DMS79 (cell line): ENCODE measurements at places on chromosomes 4 and X.

- DNase-seq = no peak
These were observed 69.2 kb downstream of the KIT start for GRCh38 chr4:54726907-54727306.

DNA sequence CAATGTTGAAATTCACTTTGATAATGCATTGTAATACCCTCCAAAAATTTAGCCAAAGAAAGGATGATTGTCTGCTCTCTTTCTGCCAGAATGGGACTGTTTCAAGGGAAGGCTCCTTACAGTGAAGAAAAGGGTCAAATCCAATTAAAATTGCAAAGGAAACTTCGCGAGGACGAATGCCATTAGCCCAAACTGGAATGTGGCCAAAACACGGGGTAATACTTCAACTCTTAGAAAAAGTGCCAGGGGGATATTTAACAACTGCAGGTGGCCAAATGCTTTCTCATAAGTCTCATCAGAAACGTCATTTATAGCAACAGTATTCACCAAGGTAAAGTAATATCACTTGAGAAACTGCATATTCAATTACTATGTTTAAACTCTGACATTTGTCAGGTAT, 29.0 kb downstream of the NKX3-2 start:
- DNase-seq = no peak

GRCh38 chr4:130197946-130198345, 1102.0 kb downstream of the C4orf33 start:
- DNase-seq = no peak

DNA sequence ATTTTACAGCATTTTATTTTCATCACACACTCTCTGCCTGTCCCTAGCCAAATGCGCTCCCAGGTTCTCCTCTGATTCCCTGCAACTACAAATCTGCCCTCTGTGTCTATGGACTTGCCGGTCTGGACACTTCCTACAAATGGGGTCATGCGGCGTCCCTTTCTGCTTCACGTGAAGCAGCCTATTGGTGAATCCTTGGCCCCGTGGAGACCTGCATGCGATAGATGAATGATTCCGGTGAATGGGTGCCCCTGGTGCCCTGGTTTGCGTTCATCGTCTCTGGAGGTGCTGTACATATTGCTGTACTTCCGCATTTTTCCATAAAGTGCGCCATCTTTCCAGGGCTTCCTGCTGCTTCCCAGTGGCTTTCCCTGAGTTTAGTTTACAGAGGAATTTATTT, 27.5 kb upstream of the CLCN4 start:
- DNase-seq = no peak

GRCh38 chr4:91065117-91065516, 937.9 kb downstream of the CCSER1 start:
- no peak for DNase-seq

DNA sequence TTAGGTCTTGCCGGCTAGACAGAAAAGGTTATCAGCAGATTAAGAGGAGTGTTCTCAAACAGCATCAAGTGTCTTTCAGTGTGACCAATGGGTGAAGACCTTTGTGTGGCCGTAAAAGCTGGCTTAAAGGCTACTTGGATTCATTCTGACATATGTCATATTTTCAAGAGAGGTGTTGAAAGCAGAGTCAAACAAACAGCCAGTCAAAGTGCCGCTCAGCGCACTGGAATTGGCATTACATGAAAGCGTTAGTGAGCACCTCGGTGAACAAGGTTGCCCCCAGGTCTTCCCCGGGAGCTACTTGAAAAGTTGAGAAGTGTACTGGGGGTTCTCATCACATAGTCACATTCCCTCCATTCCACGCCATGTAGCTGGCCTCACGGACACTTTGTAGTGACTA, 148.9 kb downstream of the SOX3 start:
- no peak for DNase-seq

- no peak for DNase-seq
These were observed 50.4 kb downstream of the FABP2 start for GRCh38 chr4:119271361-119272085.

DNA sequence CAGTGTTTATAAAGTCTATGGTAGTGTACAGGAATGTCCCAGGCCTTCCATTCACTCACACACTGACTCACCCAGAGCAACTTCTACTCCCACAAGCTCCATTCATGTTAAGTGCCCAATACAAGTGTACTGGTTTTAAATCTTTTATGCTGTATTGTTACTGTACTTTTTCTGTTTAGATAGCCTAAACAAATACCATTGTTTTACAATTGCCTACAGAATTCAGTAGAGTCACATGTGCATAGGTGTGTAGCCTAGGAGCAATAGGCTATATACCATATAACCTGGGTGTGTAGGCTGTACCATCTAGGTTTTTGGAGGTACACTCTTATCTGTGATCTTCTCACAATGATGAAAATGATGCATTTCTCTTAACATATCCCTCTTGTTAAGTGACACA, 126.7 kb downstream of the DGKK start:
- no peak for DNase-seq

- DNase-seq = no peak
These were observed 274 bp upstream of the ERVMER34-1 start for GRCh38 chr4:52751487-52751911.

DNA sequence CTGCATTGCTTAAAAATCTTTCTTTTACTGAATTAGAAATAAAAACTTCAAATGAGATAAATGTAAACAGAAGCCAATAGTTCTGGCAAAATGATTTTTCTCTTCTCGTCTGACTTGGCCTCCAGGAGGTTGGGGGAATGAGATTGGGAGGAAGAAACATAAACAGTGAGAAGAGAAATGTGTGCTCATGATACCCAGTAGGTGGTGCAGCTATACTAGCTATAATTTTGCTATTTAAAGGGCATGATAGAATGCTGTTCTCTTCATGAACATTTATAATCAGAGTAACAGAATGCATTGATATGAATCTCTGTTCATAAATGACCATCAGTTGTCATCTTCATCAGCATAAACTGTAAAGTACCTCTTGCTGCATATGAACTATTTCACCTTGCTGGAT, 85.5 kb downstream of the TACR3 start:
- DNase-seq = no peak

DNA sequence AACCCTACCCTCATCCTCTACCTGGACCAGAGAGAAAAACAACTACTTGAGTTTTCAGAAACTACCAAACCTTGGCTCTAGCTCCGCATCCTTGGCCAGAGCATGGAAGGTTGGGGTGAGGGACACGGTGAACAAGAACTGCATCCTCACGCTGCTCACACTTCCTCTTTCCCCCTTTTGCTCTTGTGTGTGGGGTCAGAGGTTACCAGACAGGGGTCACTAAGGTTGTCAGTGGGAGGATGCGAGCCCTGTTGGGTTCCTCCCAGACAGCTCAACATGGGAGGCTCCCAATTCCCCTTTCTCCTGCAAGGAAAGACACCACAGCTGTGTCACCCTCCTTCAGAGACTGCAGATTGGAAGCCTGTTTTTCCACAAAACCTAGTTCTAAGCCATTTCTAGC, 5.5 kb upstream of the ZXDB start:
- no peak for DNase-seq

GRCh38 chr4:24748758-24749350, 46.5 kb upstream of the SOD3 start:
- DNase-seq = no peak

DNA sequence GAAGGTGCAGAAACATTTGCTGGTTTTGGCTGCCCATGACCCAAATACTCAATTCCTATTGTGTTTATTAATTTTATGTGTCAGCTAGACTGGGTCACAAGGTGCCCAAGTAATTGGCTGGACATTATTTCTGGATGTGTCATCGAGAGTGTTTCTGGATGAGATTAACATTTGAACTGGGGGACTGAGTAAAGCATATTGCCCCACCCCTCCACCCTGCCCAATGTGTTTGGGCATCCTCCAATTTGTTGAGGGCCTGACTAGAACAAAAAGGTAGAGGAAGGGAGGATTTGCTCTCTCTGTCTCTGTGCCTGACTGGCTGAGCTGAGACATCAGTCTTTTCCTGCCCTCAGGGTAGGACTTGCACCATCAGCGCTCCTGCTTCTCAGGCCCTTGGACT, 29.7 kb upstream of the LCORL start:
- no peak for DNase-seq

GRCh38 chr4:114921790-114922591, 191.4 kb downstream of the NDST4 start:
- no peak for DNase-seq

GRCh38 chrX:455673-456072, 69.0 kb upstream of the PPP2R3B start:
- no peak for DNase-seq

GRCh38 chrX:14386981-14387380, 142.4 kb upstream of the GLRA2 start:
- no peak for DNase-seq

DNA sequence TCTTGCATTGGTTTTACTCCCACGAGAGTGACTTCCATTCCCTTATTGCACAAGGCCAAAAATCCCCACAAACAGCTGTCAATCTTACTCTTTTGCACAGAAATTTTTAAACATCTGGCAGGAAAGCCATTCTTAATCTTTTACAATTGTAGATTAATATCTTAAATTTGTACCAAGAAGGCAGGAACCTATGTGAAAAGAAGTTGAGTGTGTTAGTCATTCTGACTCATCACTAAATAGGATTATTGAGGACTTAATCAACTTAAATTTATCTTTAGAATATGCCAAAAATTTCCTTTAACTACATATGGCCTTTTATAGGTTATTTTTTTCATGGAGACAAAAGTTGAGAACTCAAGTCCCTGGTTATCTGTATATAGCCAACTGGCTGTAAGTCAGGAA, 49.0 kb upstream of the VEGFC start:
- DNase-seq = no peak

- no peak for DNase-seq
These were observed 6.5 kb downstream of the RPL39 start for GRCh38 chrX:119784747-119785446.
